Stimulated activated CD8-positive, alpha-beta memory T cell treated with anti-CD3 and anti-CD28 coated beads, Interleukin-2, amount 100 ng/mL, for 1 hour (primary cell): ENCODE measurements at places on chromosomes 5 and 9.

- DNase-seq = no peak
Observed at GRCh38 chr5:177473443-177474001, at the start of gene DBN1. DBN1 (minus strand) TSS chr5:177473634; CDS start chr5:177473521, 113 bp downstream.

DNA sequence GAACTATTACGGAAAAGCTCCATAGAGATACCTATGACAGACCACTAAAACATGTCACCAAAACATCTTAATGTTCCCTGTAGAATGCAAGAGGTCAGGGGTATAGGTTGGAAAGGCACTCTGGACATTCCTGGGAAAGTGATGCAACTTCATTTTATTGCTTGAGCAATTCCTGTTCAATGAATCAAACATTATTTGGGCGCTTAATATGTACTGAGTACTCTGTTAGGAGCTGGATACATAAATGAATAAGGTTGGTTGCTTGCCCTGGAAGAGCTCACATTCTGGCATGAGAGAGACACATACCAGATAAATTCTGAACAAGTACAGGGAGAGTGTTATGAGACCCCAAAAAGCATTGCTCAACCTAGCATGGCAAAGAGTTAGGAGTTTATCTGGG lies 408.9 kb upstream of the DMAC1 start:
- DNase-seq = no peak

- DNase-seq = no peak
Observed at GRCh38 chr5:64158827-64159226, 6.8 kb upstream of the RNF180 start.

- no peak for DNase-seq
Observed at GRCh38 chr5:105903069-105903468, 1767.7 kb downstream of the EFNA5 start.

GRCh38 chr9:135227641-135228251 lies 140.3 kb downstream of the OLFM1 start:
- no peak for DNase-seq

GRCh38 chr9:73683862-73684591 lies 532.4 kb downstream of the ANXA1 start:
- DNase-seq = no peak

DNA sequence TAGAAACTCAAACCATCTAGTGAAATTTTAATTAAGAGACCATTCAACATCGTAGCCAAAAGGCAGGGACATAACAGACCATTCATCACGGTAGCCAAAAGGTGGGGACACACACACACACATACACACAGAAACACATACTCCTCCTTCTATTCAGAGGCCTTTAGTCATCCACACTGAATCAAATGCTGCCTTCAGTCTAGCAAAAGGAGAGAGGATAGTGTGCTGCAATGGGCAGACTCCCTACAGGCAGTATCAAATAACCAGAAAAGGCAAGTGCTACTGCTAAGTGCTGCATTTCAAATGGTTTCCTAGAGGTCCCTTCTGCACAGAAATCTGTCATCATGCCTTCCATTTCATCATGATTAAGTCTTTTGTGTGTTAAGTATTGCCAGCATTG lies 303.9 kb downstream of the TRIM32 start:
- DNase-seq = no peak

GRCh38 chr5:21680641-21681040 lies 1172.5 kb downstream of the CDH12 start:
- no peak for DNase-seq

- no peak for DNase-seq
Observed at GRCh38 chr5:153425914-153426313, 64.6 kb upstream of the GRIA1 start.

- no peak for DNase-seq
Observed at GRCh38 chr9:109972026-109972882, 192.3 kb downstream of the PALM2AKAP2 start.

DNA sequence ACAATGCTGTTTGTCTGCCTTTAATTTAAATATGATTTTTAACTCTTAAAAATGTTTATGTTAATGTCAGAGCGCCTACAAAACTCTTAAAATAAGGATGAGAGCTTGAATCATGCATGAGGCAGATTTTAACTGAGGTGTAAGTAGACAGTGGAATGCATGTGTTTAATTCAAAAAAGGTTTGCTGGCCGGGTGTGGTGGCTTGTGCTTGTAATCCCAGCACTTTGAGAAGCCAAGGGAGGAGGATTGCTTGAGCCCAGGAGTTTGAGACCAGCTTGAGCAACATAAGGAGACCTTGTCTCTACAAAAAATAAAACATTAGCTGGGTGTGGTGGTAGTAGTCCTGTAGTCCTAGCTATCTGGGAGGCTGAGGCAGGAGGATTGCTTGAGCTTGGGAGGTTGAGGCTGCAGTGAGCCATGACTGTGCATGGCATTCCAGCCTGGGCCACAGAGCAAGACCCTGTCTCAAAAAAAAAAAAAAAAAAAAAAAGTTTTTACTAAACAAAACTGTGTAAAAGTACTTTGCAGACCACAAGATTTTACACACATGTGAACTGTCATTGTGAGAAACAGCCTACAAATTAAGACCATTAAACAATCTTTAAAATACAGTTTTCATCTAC lies 21.1 kb downstream of the NDST1 start:
- DNase-seq = no peak

DNA sequence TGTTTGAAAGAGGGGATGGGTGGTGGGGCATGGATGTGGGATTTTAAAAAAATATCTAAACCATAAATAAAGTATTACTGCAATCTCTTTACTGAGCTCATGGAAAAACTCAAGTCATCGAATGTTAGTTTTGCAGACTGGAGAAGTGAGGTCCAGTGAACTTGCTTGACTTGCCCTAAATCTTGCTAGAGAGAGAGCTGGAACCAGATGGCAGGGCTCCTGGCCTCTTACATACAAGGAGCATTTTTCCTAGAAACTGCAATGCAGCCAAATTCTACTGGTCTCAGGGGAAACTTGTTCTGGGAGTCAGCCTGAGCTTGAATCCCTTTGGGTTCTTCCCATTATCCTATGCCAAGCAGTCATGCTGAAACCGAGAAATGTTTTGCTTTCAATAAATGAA lies 2.9 kb upstream of the TGFBI start:
- no peak for DNase-seq

GRCh38 chr5:133241179-133242092 lies 189.6 kb downstream of the HSPA4 start:
- no peak for DNase-seq

GRCh38 chr5:5258564-5258963 lies 118.4 kb downstream of the ADAMTS16 start:
- DNase-seq = no peak

DNA sequence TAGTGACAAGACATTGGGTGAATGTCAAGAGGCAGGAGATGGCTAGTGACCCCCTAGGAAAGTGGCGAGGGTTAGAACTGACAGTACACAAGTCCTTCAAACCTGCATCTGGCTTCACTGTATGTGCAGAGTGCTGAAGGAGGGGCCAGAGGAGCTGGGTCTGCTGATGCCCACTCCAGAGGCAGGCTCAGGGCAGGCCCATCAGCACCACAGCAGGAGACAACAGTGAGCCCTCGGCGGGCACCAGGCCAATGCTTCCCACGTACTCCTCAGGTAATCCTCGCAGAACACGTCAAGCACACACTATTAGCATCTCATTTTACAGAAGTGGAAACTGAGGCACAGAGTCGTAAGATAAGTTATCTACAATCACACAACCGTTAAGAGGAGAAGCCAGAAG lies 76.1 kb upstream of the SH3PXD2B start:
- no peak for DNase-seq
